ENCODE measurements at places on chromosomes 6 and 20.

GRCh38 chr20:18717062-18717461, 96.5 kb upstream of the SCP2D1 start:
- DNase-seq, result no peak

DNA sequence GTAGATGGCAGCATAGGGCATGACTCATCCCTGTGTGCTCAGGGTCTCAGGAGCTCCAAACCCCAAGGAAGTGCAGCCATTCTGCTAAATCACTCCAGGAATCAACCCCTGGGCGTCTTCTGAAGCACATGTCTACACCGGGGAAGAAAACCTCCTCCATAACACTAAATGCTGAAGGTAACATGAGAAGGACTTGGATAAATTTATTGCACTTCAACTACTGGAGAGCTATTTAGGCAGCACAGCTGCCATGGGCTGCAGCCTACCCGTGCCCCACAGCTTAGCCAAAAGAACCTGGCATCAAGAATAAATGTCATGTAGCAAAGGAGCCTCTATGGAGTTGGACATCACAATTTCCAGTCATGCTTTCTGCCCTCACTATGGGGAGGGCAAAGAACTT, 152.4 kb upstream of the PROKR2 start:
- no peak for DNase-seq

DNA sequence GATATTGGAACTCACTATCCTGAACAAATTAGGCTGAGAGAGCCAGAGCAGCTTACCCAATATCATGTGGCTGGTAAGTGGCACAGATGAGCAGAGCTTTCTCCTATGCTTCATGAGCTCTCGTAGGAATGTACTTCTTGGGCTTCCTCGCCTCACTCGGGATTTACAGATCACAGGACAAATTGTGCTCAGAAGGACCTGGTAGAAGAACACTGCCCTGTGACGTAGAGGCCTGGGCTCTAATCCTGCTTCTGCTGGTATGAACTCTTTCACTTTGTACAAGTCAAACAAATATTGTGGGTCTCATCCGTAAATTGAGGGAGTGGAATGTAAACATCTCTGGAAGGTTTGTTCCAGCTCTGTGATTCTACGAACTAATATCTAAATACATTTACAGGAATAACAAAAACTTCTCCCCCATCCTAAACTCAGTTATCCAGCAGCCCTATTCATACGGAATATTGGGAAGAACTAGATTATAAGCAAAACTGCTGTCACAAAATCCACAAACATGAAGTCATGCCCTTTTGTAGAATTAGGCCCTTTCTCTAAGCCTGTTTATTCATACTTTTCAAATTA, 187.6 kb downstream of the CLIC5 start:
- DNase-seq, result no peak

GRCh38 chr6:3871515-3871914, 22.3 kb downstream of the FAM50B start:
- no peak for DNase-seq

GRCh38 chr20:47688385-47689381, 96.6 kb downstream of the SULF2 start:
- DNase-seq, result no peak

DNA sequence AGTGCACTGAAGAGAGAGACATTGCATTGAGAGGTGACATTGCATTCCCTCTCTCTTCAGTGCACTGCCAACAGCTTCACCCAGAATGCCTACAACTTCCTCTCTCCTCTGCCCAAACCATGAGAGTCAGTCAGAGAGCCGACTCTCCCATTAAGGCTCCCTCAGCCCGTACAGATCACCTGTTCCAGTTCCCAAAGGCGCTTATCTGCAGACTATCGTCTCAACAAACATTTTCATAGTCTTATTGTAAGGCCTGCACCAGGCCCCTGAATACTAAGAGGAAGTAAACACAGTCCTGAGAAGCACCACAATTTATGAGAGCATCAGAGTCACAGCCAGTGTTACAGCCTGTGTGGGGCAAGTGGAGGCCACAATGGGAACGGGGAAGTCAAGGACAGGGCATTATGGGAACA, 53.7 kb downstream of the GFOD1 start:
- DNase-seq, result no peak

- no peak for DNase-seq
Observed at GRCh38 chr20:1507276-1507675, 16.1 kb upstream of the SIRPB2 start.

DNA sequence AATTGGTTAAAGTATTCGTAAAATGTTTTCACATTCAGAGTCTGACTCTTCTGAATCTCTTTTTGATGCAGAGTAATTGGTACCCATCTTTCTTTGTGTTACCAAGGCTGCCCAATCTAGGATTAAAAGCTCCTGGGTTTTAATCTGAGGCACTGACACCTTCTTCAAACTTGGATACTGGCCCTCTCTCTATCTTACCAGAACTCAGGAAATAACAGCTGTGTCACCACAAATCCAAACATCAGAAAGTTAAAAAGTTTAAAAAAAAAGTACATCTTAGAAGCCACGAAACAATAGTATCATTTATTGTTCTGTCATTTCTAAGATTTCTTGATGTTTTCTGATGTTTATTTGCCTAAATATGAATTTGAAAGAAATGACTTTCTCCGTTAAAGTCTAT, 255.5 kb upstream of the RUNX2 start:
- no peak for DNase-seq

DNA sequence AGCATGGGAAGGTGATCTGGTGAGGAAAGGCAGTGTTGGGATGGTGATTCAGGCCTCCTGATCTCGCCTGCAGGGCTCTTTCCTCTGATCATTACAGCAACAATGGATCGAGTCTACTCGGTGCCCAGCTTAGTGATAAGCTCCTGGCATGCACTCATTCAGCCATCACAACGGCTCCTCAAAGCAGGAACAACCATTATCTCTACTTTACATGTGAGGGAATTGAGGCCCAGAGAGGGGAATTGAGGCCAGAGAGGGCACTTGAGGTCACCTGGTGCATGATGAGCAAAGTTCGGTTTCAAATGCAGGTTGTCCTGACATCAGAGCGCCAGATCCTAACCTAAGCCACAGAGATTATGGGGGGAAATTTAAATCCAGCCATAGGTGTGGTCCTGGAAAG, 42.0 kb upstream of the BPIFA2 start:
- no peak for DNase-seq

GRCh38 chr6:2921520-2922115, 18.5 kb upstream of the SERPINB9 start:
- DNase-seq, result no peak

GRCh38 chr20:34189572-34190163, 51.6 kb upstream of the ASIP start:
- DNase-seq, result no peak

DNA sequence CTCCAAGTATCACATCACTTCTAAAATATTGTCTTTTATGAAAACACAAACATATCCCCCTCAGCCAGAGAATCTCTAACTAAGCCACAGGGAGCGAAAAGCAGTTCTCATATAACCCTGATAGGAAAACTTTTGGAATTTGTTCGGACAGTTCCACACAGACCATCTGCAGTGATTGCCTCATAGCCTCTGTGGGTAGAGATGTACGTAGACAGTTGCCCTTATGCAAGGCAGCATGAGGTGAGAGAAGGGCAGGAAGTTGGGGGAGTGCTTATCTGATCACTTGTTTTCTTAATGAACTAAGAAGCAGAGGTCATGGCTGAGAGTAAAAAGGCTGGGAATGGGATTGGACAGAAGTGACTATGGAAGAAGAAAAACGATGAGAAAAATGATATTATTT, 39.6 kb downstream of the SLC23A2 start:
- no peak for DNase-seq

DNA sequence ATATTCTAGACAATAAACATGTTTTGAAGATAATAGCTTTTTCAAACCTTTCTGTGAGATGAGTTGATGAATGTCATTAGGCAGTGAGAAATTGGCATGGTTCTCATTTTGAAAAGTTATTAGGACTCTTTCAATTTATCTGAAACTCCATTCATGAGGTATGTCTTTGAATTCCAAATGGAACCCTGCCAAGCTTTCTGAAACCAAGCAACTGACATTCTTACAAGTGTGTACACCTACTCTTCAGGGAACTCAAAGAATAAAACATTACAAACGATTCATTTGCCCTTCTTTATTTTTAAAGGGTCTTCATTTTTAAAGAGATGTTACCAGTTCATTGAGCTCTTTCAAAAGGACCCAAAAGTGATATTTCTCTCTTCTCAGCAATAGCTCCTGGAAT, 2.1 kb upstream of the TRDN start:
- no peak for DNase-seq

DNA sequence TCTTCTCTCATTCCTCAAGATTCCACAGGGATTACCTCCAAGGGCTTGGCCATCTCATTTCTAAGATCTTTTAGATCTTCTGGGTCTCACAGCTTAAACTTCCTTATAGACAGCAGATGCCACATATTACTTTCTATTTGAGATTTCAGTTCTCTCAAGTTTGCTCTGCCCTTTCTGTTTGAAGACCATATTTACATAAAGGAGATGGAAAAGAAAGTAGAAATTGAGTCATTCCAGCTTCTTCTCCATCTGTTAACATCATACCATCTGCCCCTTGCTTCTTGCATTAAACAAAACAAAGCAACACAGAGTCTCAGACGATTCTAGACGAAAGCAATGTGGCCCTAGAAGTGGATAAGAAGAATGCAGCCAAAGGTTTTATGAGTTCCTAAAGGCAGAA, 203.4 kb downstream of the TTLL2 start:
- DNase-seq, result no peak

DNA sequence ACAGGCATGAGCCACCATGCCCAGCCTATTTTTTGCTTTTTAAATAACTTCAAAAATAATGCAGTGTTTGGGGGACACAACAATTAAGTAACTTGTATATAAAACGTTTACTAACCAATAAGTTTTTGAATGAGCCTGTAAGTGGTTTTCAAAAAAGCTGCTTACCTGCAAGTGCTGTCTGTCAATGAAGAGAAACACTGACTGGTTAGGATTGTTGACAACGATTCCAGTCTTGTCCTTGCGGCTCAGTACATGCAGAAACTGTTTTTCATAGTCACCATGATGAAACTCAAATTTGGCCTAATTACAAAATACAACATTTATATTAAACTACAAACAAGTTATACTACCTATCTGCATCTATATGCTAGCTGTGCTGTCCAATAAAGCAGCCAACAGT, 10.3 kb downstream of the C6orf62 start:
- DNase-seq, result no peak

DNA sequence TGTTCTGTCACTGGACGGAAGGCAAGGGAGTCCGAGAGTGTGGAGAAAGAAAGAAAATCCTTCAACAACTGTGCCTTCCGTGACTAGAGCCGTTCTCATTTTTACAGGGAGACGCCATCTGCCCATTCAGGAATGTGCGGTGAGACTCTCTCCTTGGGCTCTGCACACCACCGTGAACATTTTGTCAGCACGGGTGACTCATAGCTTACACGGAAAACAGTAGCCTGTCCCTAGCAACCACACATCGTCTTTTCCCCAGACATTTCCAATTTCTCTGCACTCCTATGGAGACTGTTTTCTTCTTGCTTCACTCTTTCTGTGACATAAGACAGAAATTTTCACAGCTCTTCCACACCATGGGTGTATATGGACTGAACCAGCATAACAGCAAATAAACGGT, 55.1 kb downstream of the TBXT start:
- DNase-seq, result no peak

DNA sequence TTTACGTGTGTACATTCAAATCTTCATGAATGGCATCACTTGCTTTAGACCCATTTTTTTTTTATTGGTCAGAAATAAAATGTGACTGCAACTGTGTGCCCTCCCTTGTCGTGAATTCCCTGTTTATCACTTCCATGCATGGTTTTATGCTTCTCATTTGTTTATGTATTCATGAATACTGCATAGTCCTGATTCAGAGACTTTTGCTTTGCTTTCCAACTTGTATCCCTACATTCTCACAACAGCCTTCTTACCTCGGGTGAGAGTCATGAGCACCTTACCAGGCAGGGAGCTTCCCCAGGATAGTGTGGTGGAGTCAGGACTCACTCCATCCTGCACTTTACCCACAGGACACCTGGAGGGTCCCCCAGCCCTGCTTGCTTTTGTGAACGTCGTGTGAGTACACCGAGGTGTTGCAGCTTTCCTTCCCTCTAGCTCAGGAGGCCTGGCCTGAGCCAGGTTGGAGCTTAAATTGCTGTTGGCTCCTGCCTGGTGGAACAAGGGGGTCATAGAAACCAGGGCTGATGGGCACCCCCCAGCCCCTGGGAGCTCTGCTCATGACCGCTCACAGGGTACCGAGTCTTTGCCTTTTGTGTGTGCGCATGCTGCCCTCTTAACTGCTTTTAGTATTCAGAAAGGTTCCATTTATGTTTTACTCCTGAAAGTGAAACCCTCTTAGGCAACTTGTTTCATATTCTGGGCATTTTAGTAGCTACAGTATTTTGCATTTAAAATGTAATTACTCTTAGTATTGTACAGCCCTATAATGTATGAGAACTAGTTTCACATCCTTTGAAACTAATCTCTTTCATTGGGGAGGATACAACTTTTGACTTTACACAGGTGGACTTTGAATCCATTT, 66.0 kb downstream of the CDS2 start:
- no peak for DNase-seq

GRCh38 chr20:11496380-11496779, 421.3 kb upstream of the BTBD3 start:
- DNase-seq, result peak; percentile 3

GRCh38 chr6:160510976-160511617, 153.0 kb downstream of the LPA start:
- DNase-seq, result no peak

DNA sequence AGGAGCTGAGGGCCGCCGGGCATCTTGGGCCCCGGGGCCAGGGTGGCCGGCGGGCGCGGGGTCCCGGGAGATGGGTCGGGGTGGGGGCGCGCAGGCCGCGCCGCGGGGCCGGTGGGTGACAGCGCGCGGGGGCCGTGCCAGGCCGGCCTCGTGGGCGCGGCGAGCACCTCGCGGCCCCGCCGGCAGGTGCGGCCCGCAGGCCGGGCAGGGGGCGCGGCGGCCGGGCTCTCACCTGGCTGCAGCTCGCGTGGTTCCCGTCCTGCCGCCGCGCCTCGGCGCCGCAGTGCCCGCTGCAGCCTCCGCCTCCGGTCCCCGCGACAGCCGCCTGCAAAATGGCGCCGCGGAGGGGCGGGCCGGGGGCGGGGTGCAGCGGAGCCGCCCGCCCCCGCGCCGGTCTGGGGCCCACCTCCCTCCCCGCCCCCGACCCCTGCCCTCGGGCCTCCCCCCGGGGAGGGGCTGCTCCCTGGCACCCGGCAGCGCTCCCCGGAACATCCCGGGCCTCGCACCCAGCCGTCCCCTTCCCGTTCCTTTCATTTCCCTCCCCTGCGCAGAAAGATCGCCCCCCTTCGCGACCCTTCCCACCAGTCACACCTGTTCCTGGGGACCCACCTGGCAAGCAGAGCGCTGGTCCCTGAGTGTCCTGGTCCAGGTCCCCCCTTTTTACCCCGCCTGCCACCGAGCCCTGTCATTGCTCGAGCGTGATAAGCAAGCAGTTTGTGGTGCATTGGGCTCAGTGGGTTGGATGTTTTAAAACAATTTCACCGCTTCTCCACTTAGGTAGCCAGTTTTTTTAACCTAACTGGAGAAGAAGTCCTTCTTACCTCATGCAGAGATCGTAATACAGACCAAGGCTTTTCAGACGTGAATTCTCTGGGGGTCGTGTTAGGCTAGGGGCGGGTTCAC, at the start of gene SLC23A2:
SLC23A2 (minus strand) TSS at position 337 of the 903 bp plus-strand sequence. CDS start 68,948 bp downstream, outside the sequence.
- DNase-seq, result peak; percentile 61

GRCh38 chr20:61930776-61931475, 134.8 kb downstream of the TAF4 start:
- no peak for DNase-seq

All from nephron progenitor cell (in vitro differentiated cells).